ENCODE measurements at places on chromosomes 3 and 15.

GRCh38 chr15:66145726-66146182, 107.8 kb downstream of the MEGF11 start:
- no peak for DNase-seq

DNA sequence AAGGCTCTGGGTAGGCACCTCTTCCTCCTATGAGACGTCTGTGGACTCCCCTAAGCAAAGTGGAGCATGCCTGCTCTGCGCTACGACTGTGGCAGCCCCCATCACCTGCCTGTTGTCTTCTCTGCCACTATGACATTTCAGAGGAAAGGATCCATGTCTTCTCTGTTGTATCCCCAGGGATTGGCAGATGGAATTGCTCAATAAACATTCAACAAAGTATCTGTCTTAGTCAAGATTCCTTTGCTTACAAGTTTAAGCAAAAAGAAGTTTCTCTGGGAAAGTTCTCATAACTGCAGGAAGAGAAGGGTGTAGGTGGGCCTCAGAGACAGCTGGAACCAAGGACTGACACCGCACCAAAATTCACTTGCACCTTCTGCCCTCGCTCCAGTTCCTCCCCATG, 34.3 kb downstream of the AMOTL2 start:
- DNase-seq = no peak

DNA sequence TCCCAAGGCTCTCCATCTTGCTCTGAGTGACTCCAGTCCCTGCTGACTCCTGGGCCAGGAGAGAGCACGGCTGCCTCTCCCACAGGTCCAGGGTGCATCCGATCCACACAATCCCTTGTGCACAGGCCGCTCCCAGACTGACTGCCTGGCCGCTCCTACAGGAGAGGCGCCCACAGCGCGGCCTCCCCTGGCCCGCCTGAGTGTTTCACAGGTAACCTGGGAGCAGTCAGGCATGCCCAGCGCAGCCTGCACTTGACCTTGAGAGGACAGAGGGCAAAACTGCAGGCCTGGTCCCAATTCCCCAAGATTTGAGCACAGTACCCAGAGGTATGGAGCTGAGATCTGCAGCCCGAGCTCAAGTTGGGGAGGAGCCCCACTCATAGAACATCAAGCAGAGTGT, 490.2 kb downstream of the CNTN6 start:
- DNase-seq = no peak

- no peak for DNase-seq
Observed at GRCh38 chr3:10935846-10936631, 56.5 kb upstream of the SLC6A1 start.

DNA sequence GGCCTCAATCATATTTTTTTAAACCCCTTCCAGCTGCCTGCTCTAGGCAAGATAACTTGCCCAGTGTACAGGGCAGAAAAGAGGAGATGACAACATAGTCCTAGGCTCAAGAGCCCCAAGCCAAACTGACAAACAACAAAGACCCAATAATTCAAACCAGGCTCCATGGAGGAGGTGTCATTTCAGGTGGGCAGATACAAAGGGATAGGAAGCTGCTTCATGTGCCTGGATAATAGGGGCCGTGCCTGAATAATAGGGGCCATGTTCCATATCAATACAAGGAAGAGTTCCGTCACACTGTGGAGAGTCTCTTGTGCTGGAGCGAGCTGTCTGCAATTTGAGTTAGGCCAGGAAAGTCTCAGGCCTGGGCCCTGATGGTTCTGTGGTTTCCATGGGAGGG, 35.4 kb upstream of the TRIM71 start:
- no peak for DNase-seq

GRCh38 chr15:99850517-99850916, 117.3 kb upstream of the LYSMD4 start:
- DNase-seq = no peak

GRCh38 chr3:46454209-46454595, 10.5 kb downstream of the LTF start:
- DNase-seq = no peak

DNA sequence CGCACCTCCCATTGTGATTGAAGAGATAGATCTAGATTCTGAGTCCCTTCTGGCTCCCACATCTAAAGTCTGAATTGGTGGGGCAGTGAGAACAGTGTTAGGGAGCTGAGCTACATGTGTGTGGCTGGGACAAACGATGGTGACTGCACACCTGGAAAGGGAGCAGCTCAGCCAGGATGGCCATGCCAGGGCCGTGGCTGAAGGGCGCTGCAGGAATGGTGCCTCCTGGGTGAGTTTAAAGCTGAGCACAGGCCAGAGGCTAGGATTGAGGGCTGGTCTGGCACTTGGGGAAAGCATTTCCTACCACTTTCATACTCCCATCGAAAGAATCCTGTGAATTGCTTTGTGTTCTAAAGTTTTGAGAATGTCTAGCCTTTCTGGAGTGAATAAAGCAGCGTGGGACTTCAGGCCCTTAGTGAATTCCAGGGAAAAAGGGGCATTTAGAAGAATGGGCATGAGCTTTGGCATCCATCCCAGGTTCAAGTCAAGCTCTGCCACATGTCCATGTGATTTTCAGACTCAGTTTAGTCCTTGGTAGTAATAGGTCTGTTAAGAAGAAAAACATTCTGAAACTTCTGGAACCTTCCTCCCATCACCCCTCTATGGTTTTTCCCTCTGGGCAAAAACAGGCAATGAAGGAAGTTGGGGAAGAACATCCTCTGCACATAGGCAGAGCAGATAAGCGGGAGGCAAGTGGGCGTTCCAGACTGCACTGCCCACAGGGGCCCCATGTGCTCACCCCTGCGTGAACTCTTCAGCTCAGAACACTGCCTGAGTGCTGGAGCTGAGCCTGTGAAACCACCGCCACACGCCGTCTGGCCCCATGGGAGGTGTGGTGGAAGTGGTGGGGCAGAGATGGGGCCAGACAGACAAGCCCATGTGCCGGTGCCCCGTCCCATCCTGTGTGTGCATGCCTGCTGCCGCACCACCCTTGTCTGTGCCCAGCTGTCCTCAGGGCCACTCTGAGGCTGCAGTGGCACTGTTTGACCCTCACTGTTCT, 12.9 kb upstream of the CPNE9 start:
- no peak for DNase-seq

DNA sequence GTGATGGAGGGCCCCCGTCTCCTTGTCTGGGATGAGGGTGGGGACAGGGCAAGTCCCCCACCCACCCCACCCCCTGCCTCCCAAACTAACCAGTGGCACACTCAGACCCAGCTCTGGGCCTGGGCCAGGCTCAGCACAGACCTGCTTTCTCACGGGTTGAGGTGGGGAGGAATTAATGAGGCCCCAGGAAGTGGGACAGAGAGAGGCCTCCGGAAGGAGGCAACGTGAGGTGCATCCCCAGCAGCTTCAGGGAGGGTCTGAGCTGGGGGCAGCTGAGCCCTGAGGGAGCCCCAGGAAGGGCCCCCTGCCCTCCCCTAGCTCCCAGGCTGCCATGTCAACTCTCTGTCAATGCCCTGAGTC, 15.0 kb upstream of the GNAI2 start:
- no peak for DNase-seq

GRCh38 chr3:185647880-185648210, 61.8 kb downstream of the SENP2 start:
- DNase-seq = no peak

- DNase-seq = no peak
Observed at GRCh38 chr3:42823351-42823750, 14.1 kb downstream of the ACKR2 start.

GRCh38 chr3:166721466-166721865, 658.6 kb downstream of the ZBBX start:
- no peak for DNase-seq

DNA sequence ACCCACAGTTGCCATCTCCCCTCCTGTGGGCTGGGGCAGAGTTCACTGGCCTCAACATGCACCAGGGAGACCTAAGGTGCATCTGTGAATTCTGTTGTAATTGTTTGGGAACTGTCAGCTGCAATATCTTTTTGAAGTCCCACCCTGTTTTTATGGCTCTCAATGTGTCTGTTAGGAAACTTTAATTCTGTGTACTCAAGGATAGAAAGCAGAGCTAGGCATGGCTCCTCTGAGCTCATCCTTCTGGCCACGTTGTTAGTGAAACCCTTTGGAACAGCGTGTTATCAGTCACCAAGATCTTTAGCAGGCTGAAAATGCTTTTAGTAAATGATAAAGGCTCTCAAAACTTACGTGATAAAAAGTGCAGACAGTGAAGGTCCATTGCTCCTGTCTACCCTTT, 33.6 kb upstream of the MTMR10 start:
- DNase-seq = no peak

GRCh38 chr3:184059424-184059823, 6.6 kb downstream of the HTR3C start:
- no peak for DNase-seq

DNA sequence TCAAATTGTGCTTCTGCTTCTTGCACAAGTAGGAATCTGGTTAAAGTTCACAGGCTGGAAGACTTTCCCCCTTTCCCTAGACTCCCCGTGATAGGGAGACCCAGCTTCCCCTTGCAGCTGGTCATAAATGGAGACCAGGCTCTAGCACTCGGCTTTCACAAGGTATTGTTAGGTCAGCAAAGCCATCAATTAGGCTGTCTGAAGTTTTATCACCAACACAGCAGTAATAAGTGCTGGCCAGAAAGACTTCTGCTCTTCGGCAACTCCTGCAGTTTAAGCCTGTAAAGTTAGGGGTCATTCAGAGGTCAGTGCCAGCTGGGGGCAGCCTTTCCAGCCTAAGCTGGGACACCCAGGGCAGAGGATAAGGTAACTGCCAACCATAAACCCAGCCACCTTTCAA, 203.4 kb downstream of the MEIS2 start:
- DNase-seq = no peak

DNA sequence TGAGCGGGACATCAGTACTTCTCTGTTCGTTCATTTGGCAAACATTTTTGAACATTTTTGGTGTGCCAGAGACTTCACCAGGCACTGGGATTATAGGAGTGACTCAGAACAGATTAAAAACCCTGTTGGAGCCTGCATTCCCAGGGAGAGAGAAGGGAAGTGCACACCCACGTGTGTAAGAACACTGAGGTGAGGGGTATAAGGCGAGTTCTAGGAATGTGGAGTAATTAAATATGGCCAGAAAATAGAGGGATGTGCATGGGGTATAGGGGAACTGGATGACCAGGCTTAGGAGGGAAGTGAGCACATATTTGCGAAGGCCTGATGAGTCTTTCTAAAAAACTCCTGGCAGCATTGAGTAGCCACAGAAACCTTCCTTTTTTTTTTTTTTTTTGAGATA, 401.2 kb upstream of the C2CD4B start:
- no peak for DNase-seq

- no peak for DNase-seq
Observed at GRCh38 chr3:198113206-198114053, 153.4 kb downstream of the LMLN start.

DNA sequence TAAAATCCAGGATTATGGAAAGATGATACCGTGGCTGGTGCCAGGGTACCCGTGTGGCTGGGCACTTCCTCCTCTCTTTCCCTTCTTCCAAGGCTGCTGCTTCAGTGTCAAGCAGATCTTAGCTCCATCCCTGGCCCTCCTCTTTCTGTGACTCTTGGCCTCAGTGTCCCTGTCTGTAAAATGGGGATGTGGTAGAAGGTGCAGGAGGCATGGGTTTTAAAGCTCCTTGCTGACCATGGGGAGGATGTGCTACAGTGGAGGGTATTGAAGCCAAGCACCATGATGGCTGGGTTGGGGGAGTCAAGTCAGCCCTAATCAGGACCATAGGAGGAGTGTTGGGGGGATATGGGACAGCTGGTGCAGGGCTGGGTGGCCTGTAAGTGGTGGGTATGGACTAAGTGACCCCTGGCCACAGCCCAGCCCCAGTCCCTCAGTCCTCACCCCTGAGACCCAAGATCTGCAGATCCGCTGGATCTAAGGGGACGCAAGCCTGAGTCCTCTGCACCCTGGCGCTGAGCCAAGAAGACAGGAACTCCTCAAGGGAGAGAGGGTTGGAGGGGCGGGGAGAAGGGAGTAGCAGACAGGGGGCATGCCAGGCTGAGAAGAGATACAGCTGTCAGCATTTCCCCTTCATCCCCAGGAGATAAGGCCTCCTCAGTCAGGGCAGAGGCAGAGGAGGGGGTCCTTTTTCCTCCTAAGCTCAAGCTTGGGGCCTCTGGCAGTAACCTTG, 12.0 kb downstream of the PTH1R start:
- no peak for DNase-seq

- DNase-seq = no peak
Observed at GRCh38 chr3:115418583-115418982, 204.7 kb upstream of the GAP43 start.

DNA sequence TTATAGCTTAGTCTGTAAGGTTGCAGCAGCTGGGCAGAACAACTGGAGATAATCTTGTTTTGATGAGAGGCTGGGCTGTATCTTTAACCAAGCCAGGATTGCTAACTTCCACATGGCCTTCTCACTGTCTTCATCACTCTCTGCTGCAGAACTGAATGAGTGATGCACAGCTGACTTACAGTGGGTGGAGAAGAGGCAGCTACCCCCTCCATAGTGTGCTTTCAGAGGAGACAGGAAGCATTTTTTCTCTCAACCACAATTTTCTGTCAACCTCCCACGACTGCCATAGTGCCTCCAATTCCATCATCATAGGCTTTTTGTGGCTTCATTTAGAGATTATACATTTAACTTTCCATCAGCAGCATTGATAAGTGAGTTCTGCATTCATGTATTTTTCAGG, 168.2 kb downstream of the CLSTN2 start:
- no peak for DNase-seq

DNA sequence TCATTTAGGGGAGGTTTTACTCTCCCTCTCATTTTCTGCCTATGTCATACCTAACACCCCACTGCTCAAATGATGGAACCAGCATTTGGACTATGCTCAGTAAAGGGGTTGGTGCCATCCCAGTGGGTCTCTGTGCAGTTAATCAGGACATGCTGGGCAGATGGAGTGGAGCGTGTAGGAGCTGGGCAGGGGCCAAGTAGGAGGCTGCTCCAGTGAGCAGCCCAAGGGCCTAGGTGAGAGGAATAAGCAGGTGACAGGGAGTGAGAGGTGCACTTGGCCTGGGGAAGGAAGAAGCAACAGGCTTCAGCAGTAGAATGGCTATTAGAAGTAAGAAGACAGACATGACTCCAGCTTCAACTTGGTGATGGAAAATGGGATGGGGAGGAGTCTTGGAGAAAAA, 72.2 kb downstream of the EPHB1 start:
- DNase-seq = no peak

- no peak for DNase-seq
Observed at GRCh38 chr3:178062126-178062525, 474.1 kb upstream of the KCNMB2 start.

DNA sequence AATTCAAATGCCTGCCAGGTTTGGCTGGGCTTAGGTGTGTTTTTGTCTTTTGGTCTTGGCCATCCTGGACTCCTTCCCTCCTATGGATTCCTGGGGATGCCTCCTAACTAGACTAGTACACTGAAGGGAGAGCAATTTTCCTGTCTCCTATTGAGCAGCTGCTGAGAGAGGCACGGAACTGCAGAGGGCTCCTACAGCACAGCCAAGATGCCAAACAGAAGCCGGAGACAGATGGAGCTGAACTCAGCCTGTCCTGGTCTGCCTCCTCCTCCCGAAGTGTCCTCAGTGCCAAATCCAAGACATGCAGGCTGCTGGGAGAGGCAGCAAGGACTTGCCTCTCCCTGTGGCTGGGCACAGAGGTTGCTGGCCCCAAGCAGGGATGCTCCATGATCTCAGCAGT, 256.6 kb upstream of the PROK2 start:
- no peak for DNase-seq

- DNase-seq = no peak
Observed at GRCh38 chr3:10426346-10427220, 78.8 kb downstream of the ATP2B2 start.
